ENCODE measurements at places on chromosomes 4 and X. TPM values are rescaled to one million over a fixed set of nuclear protein-coding genes. Genes with fewer than 3 reads are reported as not detected.

DNA sequence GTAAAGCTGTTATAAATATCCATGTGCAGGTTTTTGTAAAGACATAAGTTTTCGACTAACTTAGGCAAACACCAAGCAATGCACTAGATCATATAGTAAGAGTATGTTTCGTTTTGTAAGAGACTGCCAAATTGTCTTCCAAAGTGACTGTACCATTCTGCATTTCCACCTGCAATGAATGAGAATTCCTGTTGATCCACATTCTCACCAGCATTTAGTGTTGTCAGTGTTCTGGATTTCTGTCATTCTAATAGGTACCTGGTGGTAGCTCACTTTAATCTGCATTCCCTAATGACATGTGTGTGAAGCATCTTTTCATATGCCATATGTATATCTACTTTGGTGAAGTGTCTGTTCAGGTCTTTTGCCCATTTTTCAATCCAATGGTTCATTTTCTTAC lies 57.8 kb downstream of the SH3RF1 start:
- DNase-seq = no peak

GRCh38 chrX:153401133-153401764 lies at the start of gene PNMA6E:
PNMA6E (minus strand) TSS chrX:153401350; CDS start chrX:153398849, 2,501 bp downstream.
- no peak for DNase-seq

Gene CBR4
- total RNA-seq = 20.1 TPM

- no peak for DNase-seq
Observed at GRCh38 chr4:164312671-164313070, 441.3 kb upstream of the SMIM31 start.

- peak; percentile 33 for DNase-seq
Observed at GRCh38 chr4:165765053-165765452, 108.0 kb upstream of the TLL1 start.

Gene GPC3
- total RNA-seq = not detected

DNA sequence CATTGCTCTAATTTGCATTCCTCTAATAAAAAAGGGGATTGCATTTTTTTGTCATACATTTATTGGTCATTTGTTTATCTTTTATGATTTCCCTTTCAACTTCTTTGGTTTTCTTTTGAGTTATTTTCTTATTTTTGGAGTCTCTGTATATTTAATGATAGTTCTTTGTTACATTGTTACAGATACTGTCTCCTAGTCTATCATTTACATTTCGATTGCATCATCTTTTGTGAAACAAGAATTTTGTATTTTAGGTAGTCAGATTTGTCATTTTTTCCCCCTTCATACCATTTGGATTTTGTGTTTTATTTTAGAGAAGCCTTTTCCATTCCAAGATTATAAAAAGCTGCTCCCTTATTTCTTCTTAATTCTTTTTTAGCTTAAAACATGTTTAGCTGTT lies 37.1 kb downstream of the SNX25 start:
- DNase-seq = no peak

DNA sequence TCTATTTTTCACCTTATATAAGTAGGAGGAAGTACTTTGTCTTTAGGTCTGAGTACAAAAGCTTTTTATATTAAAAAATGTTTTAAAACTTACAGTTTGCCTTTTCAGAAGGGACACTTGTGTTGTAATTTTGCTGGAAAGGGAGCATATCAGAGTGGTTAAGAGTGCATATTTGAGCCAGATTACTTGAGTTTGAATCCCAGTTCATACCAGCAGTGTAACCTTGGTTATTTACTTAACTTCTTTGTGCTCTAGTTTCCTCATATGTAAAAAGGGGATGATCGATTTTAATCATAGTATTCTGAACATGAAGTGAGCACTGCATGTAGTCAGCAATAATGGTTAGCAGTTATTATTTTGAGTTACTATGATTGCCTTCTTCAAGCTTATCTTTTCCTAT lies 78.3 kb upstream of the SLC4A4 start:
- DNase-seq = no peak

DNA sequence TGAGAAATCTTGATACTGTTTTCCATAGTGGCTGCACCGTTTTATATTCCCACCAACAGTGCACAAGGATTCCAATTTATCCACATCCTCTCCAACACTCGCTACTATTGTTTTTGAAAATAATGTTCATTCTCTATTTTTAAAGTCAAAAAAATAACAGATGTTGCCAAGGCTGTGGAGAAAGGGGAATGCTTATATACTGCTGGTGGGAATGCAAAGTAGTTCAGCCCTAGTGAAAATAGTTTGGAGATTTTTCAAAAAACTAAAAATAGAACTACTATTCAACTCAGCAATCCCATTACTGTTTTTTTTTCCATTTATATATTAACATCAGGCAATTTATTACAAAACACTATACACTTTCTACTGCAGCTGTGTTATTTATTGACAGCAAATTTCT lies 208.7 kb downstream of the CBLL2 start:
- DNase-seq = no peak

- no peak for DNase-seq
Observed at GRCh38 chr4:60809486-60809800, 390.7 kb upstream of the ADGRL3 start.

GRCh38 chr4:106676173-106676921 lies 307.8 kb upstream of the GIMD1 start:
- no peak for DNase-seq

Gene TRPC5OS
- not detected for total RNA-seq

Gene PAGE5
- not detected for total RNA-seq

Gene MAPK10
- 0.17 TPM for total RNA-seq

DNA sequence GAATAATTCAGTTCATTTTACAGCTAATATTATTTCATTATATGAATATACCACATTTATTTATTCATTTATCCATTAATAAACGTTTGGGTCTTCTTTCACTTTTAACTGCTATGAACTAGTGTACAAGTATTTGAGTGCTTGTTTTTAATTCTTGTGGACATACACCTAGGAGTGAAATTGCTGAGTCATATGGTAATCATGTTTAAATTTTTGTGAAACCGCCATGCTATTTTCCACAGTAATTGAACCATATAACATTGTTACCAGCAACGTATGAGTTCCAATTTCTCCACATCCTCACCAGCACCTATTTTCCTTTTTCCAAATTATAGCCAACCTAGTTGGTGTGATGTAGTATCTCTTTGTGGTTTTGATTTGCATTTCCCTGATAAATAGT lies 388.2 kb downstream of the MAGEE1 start:
- DNase-seq = no peak

DNA sequence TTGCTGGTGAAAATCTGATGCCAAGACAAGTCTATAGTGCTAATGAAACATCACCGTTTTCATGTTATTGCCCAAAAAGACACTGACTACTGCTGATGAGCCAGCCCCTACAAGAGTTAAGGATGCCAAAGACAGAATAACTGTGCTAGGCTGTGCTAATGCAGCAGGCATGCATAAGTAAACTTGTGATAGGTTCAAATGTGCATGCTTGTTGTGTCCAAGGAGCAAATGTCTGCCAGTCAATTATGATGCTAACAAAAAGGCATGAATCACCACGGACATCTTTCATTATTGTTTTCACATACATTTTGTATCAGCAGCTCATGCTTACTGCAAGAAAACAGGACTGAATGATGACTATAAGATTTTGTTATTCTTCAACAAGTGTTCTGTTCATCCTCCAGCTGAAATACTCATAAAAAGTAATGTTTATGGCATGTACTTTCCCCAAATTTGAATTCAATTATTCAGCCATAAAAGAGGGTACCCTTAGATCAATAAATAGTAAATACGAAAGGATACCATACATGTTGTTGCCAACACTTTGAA lies 306.9 kb upstream of the ARSJ start:
- no peak for DNase-seq

Measured in dermis blood vessel endothelial cell (primary cell).